Putamen (tissue), 1 donor: ENCODE measurements at places on chromosomes 16 and 17.

DNA sequence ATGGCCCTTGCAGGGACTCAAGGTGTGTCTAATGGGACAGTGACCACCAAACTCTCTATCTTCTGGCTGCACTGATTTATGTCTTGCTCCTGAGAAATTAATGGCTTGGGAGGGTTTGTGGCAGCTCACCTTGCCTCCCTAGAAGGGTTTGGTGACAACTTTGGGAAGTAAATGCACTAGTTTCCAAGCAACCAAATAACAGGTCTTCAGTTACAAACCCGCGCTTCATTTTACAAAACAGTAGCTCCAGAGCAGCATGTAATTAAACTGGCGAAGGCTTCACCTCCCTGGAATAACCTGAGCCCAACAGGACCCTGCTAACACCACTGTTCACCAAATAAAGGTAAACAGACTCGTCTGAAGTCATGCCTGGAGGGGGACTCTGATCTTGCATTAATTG, 318.3 kb downstream of the SLC39A11 start:
- no peak for DNase-seq

GRCh38 chr16:8203101-8203500, 387.2 kb downstream of the TMEM114 start:
- no peak for DNase-seq

GRCh38 chr17:81443269-81443668, 48.0 kb downstream of the BAHCC1 start:
- DNase-seq: no peak

DNA sequence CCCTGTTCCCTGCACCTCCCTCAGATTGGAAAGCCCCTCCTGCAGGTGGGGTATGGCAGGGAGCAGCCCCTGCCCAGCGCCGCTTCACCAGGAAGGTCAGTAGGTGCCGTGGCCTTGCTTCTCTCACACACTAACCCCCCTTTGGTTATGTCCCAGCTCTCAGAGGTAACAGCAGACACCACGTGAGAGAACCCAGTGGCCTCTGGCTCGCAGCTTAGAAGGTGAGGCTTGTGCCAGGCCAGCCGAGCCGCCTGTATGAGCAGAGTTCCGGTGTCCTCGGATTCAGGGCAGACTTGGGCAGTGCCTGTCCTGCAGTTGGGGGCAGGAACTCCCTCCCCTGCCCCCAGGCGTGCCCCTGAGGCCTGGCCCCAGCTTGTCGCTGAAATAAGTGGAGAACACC, 47.1 kb downstream of the PRMT7 start:
- DNase-seq: no peak

- DNase-seq: no peak
These were observed 12.1 kb downstream of the NDEL1 start for GRCh38 chr17:8447799-8448198.

DNA sequence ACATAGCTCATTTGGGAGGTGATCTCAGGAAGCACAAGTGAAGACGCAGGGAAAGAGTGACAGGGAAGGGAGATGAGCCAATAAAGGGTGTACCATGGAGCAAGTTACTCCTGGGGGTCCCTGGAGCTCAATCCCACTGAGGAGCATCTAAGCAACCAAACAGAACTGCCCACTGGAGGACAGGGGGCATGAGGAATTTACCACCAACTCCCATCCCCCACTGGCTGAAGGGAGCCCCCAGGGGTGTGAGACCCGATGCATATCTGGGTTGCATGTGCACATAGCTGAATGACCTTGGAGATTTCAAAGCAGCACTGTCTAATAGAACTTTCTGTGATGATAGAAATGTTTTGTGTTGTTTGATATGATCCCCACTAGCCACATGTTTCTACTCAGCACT, 29.6 kb downstream of the C16orf82 start:
- no peak for DNase-seq

DNA sequence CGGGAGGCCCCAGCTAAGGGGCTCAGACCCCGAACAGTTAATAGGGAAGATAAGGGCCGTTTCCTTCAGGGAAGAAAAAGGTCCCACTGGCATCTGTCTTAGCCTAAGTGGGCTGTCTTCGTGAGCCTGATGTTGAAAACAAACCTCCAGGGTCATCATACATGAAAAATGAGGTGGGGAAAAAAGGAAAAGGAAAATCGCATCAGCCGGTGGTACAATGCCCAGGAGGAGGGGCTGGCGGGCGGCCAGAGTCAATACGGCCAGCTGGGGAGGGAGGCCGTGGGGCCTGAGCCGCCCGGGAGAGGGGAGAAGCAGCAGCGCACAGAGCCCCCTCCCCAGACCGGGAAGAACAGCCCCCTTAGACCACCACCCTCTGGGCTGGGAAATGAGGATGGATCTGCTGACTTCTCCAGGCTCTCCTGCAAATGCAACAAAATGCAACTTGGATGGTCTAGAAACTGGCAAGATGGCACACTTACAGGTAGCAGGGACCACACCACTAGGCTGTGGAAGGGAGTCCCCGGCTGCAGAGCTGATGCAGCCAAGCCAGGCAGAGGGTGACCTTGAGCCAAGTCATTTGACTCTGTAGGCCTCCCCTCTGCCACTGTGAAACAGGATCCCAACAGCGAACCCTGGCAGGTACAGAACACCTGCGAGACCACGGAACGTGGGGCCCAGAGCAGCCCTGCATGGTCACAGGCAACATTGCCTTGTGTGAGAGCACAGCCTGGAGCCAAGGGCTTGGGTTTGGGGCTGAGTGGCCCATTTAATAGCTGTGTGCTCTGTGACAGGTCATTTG, 448.5 kb downstream of the SOX9 start:
- DNase-seq: no peak

GRCh38 chr17:39461926-39462569, 762 bp downstream of the CDK12 start:
- no peak for DNase-seq

GRCh38 chr17:34721326-34721725, 141.9 kb downstream of the TMEM132E start:
- DNase-seq: peak; percentile 22
